ENCODE measurements at places on chromosomes 2 and 18.

- DNase-seq: no peak
These were observed 360.2 kb downstream of the ALK start for GRCh38 chr2:29561181-29561580.

- DNase-seq: no peak
These were observed 74.2 kb downstream of the CDK15 start for GRCh38 chr2:201880579-201880978.

DNA sequence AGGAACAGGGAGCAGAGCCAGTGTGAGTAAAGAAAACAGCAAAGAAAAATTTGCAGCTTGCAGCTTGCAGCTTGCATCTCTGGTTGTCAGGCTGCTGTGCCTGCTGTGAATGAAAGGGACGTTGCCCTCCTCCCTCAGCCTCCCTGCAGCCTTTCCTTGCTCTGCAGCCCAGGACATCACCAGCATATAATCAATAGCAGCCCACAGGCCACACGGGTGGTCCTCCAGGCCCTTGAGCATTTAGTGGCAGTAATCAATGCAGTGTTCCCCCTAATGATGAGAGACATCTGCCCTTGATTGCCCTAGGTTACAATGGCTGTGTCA lies 122.2 kb upstream of the TACR1 start:
- DNase-seq: no peak

- no peak for DNase-seq
These were observed 8.3 kb downstream of the C2orf81 start for GRCh38 chr2:74413001-74413698.

- no peak for DNase-seq
These were observed 58.1 kb upstream of the SLC66A3 start for GRCh38 chr2:11097038-11097720.

GRCh38 chr2:32691678-32692077 lies 63.8 kb downstream of the TTC27 start:
- no peak for DNase-seq

- no peak for DNase-seq
These were observed 41.4 kb upstream of the EHBP1 start for GRCh38 chr2:62663920-62664795.

DNA sequence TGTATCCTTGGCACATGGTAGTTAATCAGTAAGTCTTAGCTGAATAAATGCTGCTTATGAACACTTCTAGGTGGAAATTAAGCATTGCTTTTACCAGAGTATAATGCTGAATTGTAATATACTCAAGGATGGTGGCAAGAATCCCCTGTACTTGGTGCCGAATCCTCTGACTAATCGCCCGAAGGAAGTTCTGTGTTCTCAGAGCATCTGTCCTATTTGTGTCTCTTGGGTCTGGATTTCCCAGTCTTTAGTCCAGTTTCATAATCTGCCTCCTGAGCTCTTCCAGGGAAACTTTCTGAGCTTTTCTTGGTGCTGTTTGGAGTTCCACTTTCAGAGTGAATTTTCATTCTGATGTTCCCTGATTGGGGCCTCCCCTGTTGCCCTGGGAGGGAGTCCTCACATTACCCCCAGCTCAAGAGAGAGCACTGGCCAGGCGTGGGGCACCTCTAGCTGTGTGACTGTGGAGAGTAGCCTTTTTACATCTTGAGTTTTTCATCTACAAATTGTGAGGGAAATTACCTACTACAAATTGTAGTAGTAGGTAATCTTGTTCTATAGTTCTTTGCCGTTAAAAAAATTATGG lies 144.9 kb downstream of the LTBP1 start:
- DNase-seq: no peak

DNA sequence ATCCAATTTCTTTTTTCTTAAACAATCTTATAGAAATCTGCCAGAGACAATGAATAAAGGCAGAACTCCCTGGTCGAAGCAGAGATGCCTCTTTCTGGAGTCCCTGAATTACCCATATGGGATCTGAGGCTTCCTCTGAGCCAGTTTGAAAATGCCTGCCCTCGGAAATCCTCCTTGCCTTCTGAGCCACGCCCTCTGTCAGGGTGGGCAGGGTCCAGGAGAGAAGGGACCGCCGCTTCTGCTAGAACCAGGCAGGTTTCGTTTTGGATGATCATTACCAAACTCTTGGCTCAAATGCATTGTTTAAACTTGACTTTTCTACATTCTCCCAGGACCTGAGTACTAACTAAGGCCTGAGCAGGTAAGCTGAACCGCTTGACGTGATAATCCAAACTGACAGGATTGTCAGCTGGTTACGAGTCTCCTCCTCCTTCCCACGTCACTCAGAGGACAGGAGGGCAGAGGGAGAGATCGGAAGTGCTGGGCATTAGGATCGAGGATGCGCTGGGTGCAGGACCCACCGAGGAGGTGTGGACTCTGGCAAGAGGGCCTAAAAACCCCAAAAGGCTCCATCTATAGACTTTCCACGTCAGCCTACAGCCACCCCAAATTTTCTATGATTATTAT lies 128.4 kb downstream of the KLHL29 start:
- no peak for DNase-seq

DNA sequence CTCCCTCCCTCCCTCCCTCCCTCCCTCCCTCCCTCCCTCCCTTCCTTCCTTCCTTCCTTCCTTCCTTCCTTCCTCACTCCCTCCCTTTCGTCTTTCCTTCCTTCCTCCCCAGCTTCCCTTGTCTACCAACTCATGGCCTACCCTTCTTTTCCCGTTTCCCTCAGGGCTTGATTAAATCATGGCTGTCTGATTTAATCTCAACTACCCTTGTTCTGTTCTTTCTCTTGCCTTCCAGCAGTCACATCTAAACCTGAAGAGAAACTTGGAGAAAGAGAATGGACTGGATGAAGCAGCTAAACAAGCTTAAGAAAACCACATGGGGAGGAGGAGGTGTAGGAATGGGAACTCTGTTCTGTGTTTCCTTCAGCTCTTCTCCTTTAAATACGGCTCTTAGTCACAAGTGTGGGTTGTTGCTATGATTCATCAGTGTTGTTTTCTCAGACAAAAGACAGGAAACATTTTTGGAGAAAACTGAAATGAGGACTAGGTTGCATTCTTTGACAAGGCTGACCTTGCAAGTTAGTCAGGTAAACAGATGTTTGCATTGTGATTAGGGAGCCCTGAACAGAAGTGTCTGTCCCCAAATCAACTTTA lies 177.9 kb downstream of the LRRTM1 start:
- no peak for DNase-seq

DNA sequence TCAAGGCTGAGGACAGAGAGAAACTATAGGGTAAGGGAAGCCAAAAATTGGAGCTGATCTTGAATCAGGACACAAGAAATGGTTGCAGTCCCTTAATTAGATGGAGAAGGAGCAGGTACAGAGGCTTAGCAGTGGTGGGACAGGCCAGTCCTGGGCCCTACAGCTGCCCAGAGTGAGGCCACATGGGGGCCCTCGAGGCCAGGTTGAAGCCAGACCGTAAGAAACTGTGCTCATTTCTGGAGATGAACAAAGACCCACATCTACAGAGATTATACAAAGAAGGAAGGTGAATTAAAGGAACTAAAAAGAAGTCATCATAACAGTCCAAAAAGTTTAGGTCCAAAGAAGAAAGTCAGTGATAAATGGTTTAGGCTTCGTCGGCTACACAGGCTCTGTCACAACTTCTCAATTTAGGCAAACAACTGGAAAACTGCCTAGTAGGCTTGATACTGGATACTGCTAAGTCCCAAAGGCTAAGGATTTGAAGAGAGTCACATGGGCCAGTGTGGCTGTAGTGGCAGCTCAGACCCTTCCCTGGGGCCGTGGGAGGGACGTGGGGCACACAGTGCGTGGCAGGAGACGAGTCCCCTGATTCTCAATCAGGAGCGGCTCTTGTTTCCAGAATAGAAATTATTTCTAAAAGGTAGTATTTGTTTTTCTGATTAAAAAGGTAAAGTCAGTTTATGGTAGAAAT lies 50.4 kb upstream of the CNGA3 start:
- DNase-seq: no peak

- DNase-seq: peak; percentile 94
These were observed 29.7 kb downstream of the C2orf42 start for GRCh38 chr2:70161069-70161534.
